ENCODE measurements at places on chromosomes 11 and 22.
A peak's percentile ranks its signal among the peaks of the same experiment; 100 is the strongest.

GRCh38 chr11:120569861-120570260 lies 58.3 kb downstream of the GRIK4 start:
- no peak for DNase-seq

- no peak for DNase-seq
Measured at GRCh38 chr22:31945443-31945855, 1.1 kb downstream of the YWHAH start.

GRCh38 chr22:41619979-41620588 lies 759 bp downstream of the DESI1 start:
- DNase-seq = peak; percentile 31

- DNase-seq = no peak
Measured at GRCh38 chr11:60816590-60817157, 25.2 kb upstream of the CCDC86 start.

- no peak for DNase-seq
Measured at GRCh38 chr11:15035283-15035682, 38.1 kb upstream of the CALCB start.

GRCh38 chr22:29782061-29782845 lies 15.1 kb downstream of the UQCR10 start:
- no peak for DNase-seq

- DNase-seq = no peak
Measured at GRCh38 chr11:116333001-116333535, 439.7 kb downstream of the BUD13 start.
